ENCODE measurements at places on chromosomes 2 and 18.

GRCh38 chr2:42047488-42048298, at the start of gene PKDCC:
Gene PKDCC (plus strand): TSS chr2:42048021. CDS start chr2:42048200, 179 bp downstream.
- no peak for DNase-seq

DNA sequence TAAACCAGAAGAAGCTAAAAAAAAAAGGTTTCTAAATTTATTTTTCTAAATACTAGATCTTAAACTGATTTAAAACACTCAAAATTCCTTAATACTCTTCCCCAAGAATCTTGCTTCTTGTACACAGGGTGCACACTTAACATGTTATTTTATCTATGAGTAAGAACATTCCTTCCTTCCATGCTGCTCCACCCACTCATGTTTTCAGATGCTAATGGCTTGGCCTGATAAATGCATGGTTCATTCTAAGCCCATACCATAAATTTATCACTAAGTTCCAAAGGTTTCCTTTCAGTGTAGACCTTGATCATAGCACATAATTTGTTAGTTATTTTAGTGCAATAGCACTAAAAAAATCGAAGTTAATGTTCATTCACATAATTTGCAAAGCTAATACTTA, 8.1 kb downstream of the FBXO48 start:
- no peak for DNase-seq

GRCh38 chr2:159349674-159350299, 63.3 kb upstream of the WDSUB1 start:
- DNase-seq = no peak

- DNase-seq = no peak
Measured at GRCh38 chr18:52140986-52141385, 199.0 kb upstream of the DCC start.

GRCh38 chr2:68368654-68369336, 3.7 kb downstream of the PLEK start:
- DNase-seq = no peak

GRCh38 chr2:37417321-37417720, 72.9 kb downstream of the QPCT start:
- DNase-seq = no peak

DNA sequence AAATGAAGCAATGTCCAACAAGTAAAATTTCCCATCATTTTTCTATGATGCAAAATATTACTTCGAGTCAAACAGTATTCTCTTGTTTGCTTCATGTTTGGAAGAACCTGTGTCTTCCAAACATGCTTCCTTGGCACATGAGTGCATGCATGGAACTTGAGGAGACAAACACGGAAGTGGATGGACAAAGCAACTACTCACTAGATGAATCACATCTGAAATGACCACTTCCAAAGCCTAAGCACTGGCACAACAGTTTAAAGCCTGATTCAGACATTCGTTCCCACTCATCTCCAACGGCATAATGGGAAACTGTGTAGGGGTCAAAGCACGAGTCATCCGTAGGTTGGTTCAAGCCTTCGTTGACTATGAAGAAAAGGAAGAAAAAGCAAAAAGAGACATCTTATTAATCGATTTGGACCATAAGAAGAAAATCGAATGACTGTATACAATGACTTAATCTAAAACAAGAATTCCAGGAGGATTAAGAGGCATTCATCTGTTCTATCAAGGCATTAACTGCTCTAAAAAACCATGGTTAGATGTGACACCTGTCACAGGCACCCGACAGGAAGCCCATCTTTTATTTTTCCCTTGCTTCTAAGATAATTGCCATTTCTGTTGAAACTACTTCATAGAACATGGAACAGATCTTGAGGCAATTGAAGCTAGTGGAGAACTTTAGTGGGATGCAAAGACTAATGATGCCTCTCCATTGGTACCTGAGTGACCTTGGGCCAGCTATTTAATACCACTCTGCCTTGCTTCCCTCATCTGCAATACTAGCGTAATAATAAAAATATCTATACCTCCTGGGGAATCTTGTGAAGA, 56.0 kb downstream of the ATIC start:
- DNase-seq = no peak

DNA sequence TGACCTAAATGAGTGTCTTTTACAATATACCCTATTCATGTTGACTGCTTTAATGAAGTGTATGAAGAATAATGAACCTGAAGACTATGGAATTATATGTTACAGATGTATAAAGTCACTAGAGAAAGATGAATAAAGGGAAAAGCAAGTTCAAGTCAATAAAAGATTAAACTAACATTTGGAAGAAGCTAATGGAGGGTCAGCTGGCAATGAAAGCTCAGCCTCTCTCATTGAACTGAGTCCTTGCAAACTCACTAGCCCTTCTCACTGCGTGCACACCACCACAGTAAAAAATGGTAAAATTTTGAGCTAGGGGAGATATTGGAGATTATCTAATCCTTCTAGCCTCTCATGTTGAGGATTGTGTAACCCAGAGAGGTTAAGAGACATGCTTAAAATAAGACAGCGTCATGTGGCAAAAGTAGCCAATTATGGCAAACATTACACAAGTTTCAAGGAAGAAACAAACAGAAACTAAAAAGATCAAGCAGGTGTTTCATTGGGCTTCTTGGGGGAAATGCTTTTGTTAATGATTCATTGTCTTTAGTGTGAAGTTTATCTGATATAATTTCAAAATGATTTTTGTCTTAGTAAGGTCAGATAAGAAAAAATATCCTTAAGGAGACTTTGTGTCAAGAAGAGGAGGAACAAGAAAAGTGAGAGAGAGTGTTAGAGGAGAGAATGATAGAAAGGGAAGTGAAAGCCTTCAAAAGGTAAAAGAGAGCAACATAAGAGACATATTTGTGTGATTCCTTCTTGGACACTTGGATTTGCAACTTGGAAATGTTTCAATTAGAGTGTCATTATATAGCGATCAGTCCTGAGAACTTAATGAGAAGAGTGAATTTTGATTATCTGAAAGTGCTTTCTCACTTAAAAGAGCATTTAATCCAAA, 893.7 kb upstream of the FAM98A start:
- DNase-seq = no peak

- no peak for DNase-seq
Measured at GRCh38 chr2:204566439-204566838, 21.2 kb downstream of the PARD3B start.

DNA sequence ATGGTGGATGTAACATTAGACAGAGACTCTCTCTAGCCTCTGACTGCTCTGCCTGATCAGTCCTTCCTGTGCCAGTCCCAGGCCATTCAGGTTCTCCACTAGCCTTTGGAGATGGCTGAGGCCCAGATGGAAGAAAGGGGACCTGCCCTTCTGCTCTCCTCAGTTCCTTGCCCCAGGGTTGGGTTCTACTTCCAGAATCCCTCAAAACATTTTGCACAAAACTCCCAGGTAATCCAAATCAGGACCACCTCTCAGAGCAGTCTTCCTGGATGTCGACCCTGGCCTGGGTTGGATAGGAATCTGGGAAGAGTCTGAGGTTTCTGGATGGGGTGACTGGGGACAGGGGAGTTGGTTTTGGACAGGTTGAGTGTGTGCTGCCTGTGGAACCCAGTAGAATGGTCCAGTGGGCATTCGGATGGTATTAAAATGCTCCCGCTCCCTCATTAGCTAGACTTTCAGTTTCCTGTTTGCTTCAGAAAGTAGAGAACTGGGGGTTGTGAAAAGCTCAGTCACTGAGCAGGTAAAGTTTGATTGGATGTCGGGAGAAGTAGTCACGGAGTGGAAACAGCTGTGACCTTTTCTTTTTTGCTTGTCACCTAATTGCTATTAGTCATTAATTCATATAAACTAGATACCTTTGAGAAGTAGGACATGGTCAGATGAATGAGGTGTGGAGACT, 37.9 kb downstream of the DPYSL5 start:
- no peak for DNase-seq

DNA sequence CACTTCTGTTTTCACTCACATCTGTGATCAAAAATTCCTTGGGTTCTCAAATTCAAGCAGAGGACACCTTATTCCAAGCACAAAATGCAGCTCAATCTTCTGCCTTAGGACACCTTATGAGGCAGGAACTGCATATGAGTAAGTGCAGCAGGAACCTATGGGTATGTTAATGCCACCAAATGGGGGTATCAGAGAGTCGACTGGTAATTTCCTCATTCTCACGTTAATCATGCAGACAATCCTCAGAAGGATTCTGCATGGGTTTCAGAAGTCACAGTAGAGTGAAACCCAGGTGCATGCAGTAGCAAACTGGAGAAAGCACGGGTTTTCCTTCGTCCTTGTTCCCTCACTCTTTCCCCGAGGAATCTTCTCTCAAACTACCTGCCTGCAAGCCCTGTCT, 452.8 kb downstream of the CBLN2 start:
- DNase-seq = no peak

DNA sequence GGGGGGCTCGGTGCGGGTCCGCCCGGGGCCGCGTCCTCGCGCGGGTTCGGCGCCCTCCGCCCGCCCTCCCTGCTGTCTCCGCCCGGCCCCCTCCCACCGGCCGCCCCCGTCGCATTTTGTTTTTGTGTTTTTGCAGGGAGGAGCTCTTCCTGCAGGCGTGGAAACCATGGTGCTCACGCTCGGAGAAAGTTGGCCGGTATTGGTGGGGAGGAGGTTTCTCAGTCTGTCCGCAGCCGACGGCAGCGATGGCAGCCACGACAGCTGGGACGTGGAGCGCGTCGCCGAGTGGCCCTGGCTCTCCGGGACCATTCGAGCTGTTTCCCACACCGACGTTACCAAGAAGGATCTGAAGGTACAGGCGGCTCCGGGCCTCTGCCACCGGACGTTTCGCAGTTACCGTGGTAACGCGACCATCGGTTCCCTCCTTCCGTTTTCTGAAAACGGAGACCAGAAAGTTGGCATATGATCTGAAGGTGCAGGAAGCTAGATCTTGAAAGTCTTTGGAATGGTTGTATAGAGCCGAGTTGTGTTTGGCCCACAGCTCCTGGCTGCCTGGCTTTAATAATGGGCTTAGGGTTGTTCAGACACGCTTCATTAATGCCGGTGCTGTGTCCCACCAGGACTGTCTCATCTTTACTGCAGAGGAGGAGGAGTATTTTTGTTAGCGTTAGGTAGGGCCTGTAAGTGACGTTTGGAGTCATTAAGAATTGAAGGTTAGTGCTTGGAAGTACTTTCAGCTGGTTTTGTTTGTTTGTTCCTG, 891 bp downstream of the KDM3A start:
- peak; percentile 68 for DNase-seq

- DNase-seq = no peak
Measured at GRCh38 chr2:11312770-11313471, 31.5 kb downstream of the ROCK2 start.

GRCh38 chr18:75230163-75231052, 19.8 kb downstream of the TSHZ1 start:
- DNase-seq = no peak

GRCh38 chr2:134421556-134422328, 167.9 kb downstream of the MGAT5 start:
- no peak for DNase-seq

- DNase-seq = no peak
Measured at GRCh38 chr2:175012516-175012915, 7.3 kb upstream of the CHN1 start.

DNA sequence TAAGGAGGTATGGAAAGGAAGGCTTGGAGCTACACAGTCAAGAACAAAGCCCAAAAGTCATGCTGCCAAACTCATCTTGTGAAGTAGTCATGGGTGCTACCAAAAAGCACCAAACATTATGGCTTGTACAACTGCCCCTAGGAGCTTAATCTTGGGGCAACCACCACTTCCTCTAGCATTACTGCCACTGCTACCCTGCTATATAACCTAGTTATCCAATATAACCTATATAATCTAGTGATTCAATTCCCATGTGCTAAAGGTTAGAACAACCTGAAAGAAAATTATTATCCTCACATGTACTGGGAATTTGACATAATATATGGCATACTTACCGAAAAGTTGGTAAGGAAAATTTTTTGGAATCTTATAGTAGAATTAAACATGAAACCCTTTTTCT, 102.6 kb upstream of the RBBP8 start:
- DNase-seq = no peak

- DNase-seq = no peak
Measured at GRCh38 chr18:58967751-58968254, 103.1 kb downstream of the ZNF532 start.

- DNase-seq = no peak
Measured at GRCh38 chr2:68423966-68424650, 43.0 kb downstream of the FBXO48 start.

DNA sequence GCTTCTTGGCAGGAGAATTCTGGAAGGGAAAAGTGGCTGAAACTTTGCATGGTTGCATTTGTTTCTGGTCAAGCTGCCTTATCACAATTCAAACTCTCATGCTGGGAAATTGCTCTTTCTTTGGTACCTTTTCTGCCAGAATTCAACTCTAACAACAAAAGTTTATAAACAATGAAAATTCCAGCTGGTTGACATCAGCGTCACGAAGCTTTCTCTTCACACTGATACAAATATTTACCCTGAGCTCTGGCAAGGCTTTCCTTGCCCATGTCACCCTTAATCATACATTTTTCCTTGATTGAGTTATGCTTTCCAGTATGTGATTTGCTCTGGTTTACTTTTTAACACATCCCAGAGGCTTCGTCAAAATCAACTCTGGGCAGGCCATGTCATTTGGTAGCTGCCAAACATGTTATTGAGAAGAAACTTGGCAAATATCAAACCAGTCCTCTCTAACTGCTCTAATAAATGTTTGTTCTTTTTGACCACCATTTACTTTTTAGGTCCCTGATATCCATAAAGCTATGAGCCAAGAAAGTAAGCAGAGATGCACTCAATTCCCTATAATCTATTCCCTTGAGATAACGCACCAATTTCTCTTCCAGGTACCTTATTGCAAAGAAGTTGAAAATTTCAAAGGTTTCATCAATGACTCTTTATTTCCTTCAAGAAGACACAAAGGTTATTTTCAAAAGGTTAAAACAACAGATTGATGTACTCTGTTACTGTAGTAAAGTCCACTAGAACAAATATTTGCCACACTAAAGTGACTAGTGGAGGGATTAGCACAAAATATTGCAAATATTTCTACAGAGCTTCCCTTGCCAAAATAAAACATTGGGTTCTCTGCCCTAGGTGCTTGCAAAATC, 1241.1 kb upstream of the ZEB2 start:
- DNase-seq = no peak

GRCh38 chr2:232432598-232433184, 23.3 kb upstream of the ALPI start:
- no peak for DNase-seq

- no peak for DNase-seq
Measured at GRCh38 chr2:64392529-64392928, 61.4 kb upstream of the LGALSL start.

DNA sequence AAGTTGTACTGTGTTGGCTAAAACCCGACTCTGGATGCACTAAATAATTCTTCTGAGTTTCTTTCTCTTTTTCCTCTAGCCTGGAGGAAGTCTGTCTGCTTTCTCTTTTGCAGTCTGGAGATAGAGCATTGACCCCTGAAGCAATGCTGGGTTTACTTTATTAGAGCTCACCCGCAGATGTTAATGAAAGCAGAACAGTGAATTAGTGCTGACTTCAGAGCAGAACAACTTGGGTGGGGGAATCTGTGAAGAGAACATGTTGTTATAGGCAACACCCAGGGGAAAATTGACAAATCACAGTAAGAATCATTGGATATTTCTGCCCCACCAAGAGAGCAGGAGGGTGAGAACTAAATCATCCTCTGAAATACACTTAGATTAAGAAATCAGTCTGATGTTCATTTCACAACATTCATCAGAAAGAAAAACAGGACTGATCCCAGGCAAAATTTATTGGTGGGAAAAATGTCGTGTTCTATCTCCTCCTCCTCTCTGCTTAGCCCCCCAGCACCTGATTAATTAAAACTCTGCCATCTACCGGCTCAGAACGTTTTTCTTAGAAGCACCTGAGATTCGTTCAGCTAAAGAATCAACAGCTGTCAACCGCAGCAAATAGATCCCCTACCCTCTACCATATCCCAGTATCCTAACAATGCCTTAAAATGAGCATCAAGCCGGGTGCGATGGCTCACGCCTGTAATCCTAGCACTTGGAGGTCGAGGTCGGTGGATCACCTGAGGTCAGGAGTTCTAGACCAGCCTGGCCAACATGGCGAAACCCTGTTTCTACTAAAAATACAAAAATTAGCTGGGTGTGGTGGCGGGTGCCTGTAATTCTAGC, 165.1 kb downstream of the FMNL2 start:
- DNase-seq = no peak

Data from T follicular helper cell (primary cell).